Lower leg skin (tissue), 4 donors: ENCODE measurements at places on chromosomes 11 and 22. TPM values are rescaled to one million over a fixed set of nuclear protein-coding genes. Genes with fewer than 3 reads are reported as not detected.

DNA sequence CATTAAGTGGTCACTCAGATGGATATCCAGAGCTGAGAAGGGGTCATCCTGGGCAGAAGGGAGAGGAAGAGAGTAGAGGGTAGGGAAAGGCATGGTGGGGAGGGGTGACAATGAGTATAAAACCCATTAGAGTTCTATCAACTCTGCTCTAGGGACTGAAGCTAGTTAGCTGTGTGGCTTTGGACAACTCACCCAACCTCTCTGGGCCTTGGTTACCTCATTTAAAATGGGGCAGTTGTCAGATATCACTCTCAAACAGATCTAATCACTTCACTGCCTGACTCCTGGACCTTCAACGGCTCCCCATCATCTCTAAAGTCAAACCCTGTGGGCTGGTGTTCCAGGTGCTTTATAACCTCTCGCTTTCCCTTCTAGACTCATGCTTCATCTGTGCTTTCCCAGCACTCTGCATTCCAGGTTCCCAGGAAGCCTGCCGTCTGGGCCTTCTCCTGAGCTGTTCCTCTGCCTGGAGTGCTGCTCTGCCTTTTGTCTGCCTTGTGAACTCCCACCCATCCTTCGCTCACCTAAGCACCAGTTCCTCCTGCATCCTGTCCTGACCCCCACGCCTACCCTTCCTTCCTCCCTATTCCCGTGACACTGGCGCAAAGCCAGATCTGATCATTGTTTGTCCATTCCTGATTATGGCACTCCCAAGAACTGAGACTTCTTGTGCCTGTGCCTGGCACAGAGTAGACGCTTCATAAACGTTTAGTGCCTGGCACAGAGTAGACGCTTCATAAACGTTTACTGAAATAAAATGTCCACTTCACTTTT, 22.3 kb upstream of the KCNJ11 start:
- DNase-seq: no peak

- DNase-seq: no peak
Measured at GRCh38 chr11:2830030-2830812, 55.4 kb downstream of the CDKN1C start.

DNA sequence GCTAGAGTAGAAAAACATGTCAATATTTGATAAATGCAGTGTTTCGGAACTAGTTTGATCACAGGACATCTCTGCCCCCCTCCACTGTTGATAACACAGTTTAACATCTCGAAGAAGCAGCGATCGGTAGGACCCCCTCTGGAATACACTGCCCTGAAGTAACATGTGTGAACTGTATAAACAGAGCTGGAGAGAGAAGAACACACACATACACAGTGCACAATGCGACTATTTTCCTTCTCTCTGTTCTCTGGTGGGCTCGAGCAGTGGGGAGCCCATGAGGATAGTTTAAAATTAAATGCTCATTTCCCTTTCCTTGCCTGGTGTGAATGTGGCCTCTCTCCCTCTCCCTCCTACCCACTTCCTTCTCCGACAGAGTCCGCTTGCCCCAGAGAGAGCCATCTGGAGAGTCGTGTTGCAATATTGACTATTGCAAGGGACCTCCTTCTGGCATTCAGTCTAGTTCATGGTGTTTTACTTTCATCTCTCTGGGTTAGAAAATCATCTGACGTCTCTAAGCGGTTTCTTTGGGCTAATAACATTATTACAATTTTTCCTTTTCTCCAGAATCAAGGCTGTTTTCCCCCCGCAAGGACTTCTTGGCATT, 51.6 kb upstream of the BARX2 start:
- peak; percentile 53 for DNase-seq

DNA sequence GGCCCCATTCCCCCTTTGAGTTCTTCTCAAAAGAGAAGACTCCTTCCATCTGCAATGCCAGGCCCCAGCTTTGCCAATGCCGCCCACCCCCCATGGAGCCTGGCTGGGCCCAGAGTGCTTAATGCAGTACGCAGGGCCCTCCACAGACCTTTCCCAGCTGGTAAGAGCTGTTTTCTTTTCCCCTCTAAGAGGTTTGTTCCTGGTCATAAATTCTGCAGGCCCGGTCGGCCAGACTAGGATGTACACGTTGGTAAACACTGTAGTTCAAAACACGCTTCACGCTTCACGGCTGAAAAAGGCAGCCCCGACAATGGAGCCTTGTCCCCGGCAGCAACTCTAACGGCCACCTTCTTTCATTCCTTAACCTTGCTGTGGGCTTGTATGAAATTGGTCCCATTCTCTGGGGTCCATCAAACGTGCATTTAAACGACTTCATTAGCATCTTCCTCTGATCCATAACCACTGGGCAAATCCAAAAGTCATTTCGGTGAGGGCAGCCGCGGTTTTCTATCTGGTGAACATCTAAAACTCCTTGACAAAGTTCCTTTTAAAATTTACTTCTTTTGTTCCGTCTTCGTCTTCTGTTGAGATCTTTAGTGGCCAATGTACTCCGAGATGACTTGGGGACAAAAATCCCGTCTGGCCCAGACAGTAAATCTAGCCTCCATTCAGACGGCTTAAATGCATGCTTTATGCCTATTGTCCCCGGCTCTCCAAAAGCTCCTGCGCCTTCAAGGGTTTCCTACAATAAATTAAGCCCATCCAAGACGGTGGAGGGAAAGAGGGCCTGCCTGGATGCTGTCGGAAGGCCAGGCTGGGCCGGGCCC, 60.0 kb upstream of the MYEOV start:
- no peak for DNase-seq

GRCh38 chr11:88620568-88621130, 283.1 kb upstream of the CTSC start:
- DNase-seq: no peak

OR5M11 gene
- not detected for total RNA-seq

- DNase-seq: no peak
Measured at GRCh38 chr11:105548359-105548758, 61.5 kb upstream of the GRIA4 start.

DNA sequence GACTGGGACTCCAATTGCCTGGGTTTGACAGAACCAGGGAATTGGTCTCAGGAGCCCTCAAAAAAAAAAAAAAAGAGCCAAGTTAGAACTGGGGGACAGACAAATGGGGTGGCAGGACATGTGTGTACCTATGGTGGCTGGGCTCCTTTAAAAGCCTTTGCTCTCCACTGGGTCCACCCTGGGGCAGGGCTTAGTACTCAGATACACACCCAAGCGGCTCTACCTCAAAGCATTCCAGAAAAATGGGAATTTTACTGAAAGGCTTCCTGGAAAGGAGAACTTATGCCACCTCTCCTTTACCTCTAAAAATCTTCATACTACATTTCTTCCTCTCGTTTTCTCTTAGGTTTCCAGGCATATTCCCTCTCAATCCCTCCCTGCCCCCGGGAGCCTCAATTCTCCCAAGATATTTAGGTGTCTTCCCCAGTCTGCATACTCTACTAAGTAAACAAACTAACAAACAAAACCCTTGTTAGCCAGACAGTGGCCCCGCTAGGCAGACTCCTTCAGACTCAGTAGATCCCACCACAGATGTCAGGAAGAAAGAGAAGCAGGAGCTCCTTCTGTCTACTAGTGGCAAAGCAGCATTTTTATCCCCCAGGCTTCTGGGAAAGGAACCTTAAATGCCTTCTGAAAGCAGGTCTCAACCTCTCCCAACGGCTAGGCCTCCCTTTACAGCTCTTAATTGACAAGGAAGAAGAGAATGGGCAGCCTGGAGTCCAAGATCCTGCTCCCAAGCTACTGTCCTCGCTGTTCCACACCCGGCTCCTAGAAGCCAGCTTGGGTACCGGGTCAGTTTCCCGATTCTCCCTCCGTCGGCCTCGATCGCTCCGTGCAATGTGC, 653 bp downstream of the PCSK7 start:
- DNase-seq: peak; percentile 64

- DNase-seq: no peak
Measured at GRCh38 chr22:42895087-42895486, 38.0 kb upstream of the ARFGAP3 start.

DNA sequence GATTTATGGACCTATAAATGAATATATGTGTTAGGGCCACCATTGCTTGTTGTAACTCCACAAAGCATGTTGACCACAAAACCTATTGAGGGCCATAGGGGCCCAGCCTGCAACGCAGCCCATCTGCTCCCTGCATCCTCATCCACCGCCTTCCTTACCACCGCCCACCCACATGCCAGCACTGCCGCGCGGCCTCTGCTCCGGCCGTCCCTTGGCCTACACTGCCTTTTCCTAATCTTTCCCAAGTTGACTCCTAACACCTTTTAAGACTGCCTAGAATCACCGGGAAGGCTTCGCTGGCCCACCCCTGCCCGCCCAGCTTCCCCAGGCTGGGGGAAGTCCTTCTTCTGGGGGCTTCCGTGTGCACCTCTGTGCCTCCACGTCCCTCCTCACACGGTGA, 55.0 kb downstream of the SNX19 start:
- no peak for DNase-seq

GRCh38 chr11:123478352-123478987, 48.4 kb downstream of the GRAMD1B start:
- DNase-seq: no peak

GAB4 gene
- 0.16 TPM for total RNA-seq

DNA sequence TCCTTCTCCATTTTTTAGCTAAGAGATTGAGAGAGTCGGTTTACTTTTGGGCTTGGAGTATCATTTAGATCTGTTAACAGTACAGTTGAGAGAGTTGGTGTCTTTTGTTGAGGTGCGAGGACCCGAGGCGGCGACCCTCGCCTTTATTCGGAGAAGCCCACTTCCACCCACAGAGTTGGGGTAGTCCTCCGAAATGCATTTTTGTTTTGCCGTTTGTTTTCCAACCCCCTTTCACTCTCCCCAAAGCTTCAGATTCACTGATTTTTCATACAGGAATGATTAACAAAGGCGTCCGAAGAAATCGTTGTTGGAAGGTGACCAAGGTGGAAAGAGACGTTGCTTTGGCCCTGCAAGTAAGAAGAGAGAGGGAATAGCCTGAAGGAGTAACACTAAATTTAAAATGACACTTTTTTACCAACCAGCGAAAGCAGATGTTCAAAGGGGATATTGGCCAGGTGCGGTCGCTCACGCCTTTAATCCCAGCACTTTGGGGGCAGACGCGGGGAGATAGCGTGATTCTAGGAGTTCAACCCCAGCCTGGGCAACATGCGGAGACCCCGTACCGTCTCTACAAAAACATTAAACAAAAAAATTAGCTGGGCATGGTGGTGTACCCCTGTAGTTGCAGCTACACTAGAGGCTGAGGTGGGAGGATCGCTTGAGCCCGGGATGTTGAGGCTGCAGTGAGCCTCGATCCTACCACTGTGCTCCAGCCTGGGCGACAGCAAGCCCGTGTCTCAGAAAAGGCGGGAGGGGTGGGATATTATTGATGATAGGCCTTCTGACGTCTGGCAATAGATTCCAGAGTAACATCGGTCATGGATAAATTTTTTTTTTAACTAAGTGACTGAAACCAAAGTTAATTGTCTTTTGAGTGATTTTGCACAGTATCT, 899 bp upstream of the RAB30 start:
- no peak for DNase-seq

- no peak for DNase-seq
Measured at GRCh38 chr11:122240638-122241037, 124.6 kb upstream of the BLID start.

DNA sequence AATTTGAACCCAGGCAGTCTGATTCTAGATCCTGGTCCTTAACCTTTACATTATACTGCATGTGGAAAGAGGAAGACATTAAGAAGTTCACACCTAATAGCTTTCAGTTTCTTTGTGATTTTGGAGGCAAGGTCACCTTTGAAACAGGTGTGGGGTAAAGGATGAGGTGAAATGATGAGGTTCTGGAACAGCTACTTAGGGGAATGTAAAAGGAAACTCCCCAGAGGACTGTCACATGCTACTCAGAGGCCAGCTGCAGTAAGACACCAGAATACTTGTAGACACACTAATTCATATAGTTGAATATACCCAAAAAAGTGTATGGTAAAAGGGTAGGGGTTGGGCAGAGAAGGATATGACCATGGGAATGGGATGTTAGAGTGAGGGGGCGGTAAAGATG, 5.4 kb downstream of the APIP start:
- no peak for DNase-seq

DNA sequence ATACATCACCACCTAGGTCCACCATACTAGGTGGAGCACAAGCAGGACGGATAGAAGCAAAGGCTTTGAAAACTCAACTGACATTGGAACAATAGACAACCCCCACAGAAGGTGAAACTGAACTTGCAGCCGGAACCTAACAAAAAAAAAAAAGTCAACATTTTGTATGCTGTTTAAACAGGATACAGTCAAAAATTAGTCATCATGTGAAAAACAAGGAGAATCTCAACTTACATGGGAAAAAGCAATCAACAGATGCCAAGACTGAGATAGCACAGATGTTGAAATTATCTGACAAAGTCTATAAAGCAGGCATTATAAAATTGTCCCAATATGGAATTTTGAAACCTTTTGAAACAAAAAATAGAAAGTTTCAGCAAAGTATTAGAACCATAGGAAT, 123.8 kb downstream of the RAB38 start:
- DNase-seq: no peak

DNA sequence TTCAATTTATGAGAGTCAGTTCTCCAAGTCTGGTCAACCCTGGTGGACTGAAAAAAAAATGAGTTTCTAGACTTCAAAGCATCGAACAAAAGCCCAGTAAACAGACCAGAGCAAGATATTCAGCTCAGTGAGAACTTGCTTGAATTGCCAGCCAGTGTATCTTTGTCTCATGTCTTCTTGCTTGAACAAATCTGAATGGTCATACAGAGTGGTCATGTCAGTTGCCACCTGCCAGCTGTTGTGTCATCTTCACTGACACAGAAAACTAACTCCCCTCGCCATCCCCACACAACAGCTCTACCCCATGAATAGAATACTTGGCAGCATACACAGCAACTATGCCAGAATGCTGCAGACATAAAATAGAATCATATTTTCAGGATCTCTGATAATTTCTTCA, 27.5 kb upstream of the CALCB start:
- no peak for DNase-seq

DNA sequence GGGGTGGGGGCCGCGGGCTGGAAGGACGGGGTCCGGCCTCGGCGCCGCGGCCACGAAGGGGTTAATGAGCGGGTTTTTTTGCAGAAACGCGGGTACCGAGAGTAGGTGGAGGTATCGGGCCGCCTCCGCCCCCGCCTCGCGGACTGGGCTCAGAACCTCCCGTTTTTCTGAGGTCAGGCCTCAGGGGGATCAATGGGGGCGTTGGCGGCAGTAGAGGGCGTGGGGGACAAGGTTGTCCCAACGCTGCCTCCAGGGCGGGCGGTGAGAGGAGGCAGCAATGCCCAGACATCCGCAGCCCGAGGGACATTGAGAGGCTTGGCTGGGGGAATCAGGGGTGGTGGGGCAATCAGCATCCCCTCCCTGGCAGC, 34.8 kb upstream of the PRODH start:
- no peak for DNase-seq

GRCh38 chr22:37782340-37783168, 25.2 kb upstream of the GCAT start:
- DNase-seq: no peak

GRCh38 chr11:46528445-46529094, 65.3 kb downstream of the AMBRA1 start:
- DNase-seq: no peak

MMP11 gene
- 1.9 TPM for total RNA-seq

- DNase-seq: no peak
Measured at GRCh38 chr22:24230911-24231656, 13.8 kb downstream of the GGT5 start.

GRCh38 chr11:62592146-62592815, 958 bp upstream of the TUT1 start:
- no peak for DNase-seq

GRCh38 chr11:15927196-15927863, 429.0 kb downstream of the SOX6 start:
- DNase-seq: no peak
